Stimulated activated CD8-positive, alpha-beta memory T cell treated with anti-CD3 and anti-CD28 coated beads, Interleukin-4, amount 100 ng/mL, for 1 hour (primary cell): ENCODE measurements at places on chromosomes 16 and 17.
A peak's percentile ranks its signal among the peaks of the same experiment; 100 is the strongest.

GRCh38 chr17:74920642-74921025 lies 2.4 kb downstream of the USH1G start:
- no peak for DNase-seq

DNA sequence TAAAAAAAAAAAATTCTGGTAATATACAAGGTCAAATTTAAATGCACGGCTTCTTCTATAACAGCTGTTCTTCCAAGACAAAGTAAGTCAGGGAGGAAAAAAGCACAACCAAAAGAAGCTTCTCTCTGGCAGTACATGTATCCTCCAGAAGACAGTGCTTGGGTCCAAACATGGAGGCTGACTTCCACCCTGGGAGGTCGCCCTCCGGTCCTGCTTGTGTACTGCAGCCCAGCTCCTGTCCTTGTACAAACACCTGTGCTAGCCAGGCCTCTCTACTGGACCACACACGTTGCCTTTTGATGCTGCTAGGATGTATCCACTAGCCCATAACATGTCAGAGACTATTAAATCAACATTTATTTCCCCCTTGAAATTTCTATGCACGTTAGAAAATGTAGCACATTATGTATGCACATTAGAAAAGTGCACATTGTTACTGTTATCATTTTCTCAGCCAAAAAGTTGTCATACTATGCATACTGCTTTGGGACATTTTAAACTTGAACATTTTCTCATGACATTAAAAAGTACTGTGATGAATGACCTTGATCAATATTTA lies 21.9 kb downstream of the TEKT3 start:
- DNase-seq = no peak

DNA sequence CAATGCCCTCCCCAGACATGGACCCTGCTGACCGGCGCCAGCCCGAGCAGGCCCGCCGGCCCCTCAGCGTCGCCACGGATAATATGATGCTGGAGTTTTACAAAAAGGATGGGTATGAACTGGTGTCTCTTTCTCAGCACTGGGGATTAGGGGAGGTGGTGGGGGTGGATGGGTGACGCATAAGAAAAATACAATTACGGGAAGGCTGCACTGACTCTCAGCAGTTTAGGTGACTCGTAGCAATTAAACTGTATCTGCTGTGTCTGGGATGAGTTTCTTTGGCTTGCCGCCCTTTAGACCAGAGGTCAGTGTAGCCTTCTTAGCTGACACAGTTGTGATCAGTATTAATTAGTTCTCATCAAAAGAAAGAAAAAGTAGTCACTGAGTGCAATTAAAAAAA lies 59.0 kb downstream of the ELAC2 start:
- no peak for DNase-seq

DNA sequence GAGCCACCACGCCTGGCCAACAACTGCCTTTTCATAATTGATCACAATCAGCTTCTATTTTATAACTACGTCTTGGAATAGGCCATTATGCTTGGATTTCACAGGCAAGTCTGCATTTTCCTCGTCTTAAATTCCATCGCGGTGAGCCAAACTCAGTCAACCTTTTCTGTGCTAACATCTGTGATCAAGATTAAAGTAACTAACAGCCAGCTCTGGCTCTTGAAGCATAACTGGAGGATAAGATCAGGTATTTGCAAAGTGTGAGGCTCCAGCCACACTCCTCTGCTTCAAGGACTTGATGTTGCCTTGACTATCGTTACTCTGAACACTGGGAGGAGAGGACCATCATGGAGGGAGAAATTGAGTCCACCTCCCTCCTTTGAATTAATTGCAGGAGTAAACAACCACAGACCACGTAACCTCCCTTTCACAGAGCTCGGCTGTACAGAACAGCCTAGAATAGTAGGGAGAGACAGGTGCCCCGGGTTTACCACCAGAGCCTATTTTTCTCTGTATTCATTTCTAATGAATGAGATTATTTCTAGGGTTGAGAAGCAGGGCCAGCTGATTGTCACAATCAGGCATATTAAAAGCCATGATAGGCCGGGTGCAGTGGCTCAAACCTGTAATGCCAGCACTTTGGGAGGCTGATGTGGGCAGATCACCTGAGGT lies 143.0 kb downstream of the XYLT1 start:
- DNase-seq = no peak

- DNase-seq = no peak
Observed at GRCh38 chr16:7456211-7456610, 123.6 kb downstream of the RBFOX1 start.

DNA sequence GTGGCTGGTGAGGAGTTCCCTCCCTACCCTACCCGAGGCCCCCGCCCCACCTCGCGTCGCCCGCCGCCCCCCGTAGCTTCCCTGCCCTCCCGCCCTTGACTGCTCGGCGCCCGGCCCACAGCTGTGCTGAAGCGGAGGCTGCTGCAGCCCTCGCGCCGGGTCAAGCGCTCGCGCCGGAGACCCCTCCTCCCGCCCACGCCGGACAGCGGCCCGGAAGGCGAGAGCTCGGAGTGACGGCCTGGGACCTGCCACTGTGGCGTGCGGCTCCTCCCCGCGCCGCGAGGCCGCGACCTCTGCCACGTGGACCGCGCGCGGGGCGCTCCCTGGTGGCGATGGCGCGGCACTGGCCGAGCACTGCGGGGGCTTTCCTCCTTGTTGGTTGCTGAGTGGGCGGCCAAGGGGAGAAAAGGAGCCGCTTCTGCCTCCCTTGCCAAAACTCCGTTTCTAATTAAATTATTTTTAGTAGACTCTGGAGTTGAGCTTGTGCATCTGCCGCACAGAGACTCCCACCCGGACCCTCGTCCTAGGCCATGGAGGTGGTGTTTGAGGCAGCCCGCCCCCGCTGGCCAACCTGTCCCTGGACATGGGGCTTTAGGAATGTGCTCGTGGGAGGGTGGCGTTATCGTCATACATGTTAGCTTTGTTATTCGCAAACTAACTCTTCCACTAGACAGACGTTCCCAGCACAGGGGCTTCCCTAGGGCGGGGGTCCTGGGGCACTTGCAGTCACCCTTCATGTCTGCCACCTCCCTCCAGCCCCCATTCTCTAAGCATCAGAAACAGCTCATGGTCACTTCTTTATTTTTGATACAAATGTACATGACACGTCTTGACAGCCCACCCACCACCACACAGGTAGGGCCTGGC lies 4.4 kb downstream of the TP53I13 start:
- no peak for DNase-seq

- no peak for DNase-seq
Observed at GRCh38 chr16:85749771-85750145, 1.1 kb downstream of the C16orf74 start.

DNA sequence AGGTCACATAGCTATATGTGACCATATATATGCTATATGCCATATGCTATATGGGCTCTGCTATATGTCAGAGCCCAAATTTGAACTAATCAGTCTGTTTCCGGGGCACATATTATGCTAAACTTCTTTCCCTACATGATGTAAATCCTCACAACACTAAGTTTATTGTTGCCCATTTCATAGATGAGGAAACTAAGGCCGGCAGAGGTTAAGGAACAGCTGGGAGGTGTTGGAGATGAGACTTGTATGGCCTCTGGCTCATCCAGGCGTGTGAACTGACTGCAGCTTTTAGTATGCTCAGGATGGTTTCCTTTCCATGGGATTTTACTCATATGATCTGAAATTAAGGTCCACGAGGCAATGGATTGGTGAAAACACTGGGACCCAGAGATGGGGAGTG lies 17.5 kb upstream of the CNOT1 start:
- no peak for DNase-seq

DNA sequence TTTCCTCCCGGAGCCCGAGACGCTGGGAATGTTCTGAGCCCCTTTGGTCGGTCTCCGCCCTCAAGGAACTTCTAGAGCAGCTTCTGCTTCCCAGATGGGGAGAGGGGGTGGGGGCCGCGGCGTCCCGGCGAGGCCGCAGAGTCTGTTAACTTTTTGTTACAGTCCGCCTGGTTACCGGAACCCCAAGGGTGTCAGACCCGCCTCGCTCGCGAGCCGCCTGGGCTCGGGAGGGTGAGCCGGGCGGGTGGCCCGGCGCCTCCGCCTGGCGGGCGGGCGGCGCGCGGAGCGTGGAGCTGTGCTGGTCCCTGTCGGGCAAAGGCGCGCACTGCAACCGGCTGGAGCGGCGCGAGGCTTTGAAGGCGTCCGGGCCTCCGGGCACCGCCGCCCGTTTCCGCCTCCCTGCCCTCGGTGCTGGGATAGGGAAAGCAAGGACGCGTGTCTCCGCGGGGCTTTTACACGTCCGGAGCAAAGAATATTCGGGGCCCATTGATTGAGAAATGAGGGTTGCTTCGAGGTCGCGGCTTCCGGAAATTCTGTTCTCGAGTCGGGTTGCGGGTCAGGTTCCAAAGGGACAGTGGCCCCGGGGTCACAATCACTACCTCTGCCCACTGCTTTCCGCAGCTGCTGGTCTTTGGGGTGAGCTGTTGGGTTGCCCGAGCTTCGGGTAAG lies 1.7 kb downstream of the HS3ST3B1 start:
- DNase-seq = peak; percentile 70

- no peak for DNase-seq
Observed at GRCh38 chr16:8729779-8730334, 55.4 kb downstream of the ABAT start.

DNA sequence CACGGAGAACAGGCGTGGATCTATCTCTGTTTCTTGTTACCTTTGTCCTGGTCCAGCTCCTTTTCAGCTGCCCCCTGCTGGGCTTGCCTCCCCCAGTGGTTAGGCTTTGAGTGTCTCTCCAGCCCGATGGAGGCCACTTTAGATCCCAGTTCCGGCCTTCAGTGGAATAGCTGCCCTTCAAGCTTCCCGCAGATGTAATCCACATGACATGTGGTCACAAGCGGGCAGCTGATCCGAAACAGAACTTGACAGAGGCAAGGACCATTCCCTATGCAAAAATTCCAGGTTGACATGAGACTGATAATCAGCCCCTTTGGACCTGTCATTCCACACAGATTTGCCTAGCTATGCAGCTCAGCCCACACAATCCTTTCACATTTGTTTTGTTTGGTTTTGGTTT lies 40.6 kb upstream of the AQP8 start:
- DNase-seq = no peak

DNA sequence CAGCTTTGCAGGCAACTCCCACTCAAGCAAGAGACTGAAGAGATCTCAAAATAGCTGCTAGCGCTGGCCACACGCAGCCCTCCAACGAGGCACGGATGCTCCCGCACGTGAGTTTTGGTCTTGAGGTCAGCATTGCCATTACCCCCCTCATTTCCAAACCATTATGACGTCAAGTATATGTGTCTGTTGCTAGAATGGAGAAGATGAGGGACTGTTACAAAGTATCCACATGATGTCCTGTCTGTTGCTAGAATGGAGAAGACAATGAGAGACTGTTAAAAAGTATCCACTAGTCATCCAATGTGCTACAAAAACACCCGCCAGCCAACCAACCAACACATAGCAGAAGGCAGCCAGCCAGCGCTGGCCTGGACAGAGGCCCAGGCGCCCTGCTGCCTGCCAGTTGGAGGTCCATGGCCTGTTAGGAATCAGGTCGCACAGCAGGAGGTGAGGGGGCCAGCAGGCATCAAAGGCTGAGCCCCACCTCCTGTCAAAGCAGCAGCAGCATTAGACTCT lies 24.8 kb downstream of the KLHDC4 start:
- DNase-seq = no peak

DNA sequence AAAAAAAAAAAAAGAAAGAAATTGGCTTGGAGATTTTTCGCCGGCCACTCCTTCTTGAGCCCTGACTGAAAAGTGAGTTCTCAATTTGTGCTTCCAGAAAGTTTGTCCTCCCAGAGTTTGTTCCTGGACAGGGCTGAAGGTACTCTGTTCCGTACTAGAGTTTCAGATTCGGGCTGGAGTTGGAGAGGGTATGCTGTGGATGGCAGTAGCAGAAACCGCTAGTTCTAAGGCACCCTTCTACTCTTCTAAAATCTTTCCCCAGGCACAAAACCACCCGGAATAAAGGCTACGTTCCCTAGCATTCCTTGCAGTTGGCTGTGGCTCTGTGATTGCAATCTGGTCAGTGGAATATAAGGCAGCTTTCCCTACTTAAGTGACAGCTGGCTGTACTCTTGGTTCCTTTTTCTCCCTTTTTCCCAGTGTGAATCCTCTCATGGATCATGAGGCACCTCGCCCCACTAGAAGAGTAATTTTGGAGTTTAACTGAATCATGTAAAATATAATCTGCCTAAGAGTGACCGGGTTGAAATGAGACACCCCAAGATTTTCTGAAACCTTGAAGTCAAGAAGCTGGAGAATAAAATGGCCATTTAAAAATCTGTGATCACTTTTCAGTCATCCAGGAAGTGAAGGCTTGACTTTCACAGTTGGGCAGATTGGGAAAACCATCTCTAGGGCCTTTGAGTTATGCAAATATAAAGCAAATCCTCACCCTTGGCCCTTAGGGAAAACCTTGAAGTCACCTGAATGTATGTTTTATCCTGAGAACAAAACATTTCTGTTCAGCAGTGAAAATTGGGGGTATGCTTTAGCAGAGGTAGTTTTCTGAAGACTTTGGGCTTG lies 901 bp upstream of the HEATR6 start:
- no peak for DNase-seq
